ENCODE measurements at places on chromosomes 16 and 17.

DNA sequence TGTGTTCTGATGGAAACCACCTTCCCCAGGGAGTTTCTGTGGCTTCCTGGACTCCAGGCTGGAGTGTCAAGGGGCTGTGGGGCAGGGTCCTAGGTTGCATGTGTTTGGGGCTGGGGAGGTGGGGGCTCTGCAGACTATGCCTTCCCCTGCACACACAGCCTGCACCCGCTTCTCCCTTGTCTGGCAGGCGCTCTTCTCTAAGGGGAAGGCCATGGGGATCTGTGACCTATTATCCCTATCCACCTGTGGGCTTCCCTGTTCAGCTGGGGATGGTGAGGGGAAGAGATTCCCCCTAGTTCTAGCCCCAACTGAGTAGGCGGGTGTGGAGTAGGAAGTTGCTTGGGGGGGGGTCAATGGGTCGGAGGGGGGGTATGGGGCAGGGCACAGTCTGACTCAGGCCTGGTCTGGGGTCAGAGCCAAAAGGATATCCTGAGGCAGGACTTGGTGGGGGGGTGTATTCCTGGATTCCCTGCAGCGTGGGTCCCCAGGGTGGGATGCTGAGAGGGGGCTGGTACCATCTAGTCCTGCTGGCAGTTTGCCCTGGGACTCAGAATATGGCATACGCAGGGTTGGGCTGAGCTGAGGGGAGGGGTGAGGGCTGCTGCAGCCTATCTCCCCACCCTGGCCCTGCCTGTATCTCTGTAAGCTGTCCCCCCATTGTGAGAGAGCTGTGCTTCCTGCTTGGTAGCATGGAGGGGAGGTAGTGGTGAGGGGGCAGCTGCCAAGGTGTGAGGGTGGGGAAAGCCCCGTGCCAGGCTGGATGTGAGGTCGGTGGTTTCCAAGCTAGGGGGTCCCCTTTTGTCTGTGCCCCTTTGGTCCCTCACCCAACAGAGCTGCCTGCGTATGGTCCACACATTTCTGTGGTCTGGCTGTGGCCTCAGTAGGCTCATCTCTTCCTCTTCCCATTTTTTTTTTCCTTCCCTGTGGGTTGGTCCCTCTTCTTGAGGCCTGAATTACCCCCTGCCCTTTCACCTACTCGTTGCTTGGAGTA, 14.7 kb downstream of the RARA start:
- DNase-seq = no peak

DNA sequence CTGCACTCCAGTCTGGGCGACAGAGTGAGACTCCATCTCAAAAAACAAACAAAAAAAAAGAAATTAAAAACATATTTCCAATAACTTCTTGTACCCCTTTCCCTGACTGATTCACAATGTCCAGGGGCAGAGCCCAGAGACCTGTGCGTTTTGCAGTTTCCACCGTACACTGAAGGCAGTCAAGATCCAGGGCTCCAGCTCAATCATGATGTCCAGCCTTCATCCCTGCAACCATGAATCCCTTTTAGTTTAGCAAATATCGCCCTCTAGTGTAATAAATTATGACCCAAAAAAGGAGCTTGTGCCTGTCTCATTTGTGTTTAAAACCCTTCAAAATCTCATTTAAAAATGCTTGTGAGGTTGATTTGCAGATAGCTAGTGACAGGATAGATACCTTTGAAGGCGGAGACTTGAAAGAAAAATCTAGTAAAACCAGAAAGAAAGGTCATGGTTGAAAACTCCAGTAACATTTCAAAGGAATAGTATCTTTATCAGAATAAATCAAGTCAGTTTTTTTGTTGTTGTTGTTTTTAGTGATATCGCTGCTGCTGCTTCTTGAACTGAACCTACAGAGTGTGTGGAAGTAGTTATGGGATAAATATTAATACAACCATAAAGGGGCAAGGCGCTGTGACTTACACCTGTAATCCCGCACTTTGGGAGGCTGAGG, 3.7 kb upstream of the ERN1 start:
- DNase-seq = no peak

DNA sequence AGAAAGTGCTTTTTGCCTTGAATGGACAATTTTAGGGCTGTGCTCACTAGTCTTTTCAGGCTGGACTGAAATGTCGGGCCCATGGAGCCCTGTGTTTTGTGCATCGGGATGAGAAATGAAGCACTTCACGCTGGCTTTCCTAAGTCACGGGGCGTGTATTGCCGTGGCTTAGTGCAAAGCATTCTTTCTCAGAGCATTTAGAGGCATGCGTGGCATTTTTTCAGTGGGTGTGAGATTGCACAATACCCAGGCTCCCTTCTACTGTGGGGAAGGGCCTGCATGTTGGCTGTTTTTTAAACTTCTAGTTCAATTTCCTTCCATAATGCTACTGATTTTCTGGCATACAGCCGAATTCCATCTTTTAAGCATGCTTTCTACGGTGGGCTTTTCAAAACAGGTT, 12.6 kb upstream of the POLR3E start:
- no peak for DNase-seq

GRCh38 chr16:8626946-8627345, 5.4 kb downstream of the METTL22 start:
- no peak for DNase-seq

DNA sequence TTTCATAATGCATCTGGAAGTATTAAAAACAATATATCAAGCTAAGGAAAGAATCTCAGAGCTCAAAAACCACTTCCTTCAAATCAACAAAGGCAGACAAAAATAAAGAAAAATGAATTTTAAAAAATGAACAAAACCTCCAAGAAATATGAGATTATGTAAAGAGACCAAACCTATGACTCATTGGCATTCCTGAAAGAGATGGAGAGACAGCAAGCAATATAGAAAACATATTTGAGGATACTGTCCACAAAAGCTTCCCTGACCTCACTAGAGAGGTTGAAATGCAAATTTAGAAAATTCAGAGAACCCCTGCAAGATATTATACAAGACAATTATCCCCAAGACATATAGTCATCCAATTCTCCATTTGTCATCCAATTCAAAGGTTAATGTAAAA, 311.3 kb upstream of the SOX9 start:
- no peak for DNase-seq

DNA sequence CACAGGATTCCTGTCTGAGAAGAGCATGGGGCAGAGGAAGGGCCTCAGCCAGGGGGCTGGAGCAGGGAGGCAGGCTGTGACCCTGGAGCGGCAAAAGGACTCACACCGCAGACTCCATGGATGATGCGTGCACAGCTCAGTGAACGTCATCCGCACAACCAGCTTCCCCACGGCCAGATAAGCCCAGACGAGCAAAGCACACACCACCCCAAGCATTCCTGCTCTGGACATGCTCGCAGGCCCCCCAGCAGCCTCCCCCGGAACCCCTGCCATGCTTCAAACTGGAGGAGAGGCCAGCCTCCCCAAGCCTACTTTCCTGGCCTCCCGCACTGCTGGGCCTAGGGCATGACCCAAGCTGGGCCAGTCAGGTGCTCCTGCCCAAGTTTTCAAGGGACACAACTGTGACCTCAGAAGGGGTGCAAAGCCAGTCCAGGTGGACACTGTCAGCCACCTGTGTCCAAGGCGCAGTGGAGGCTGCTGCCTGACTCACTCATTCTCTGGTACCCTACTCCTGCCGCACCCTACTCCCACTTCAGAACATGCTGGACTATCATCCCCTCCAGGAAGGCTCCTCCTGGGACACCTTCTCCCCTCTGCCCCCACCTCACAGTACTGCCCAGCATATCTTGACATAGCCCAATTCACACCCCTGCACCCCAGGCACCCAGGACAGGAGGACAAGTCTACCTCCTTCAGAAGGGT, 4.8 kb downstream of the BCAR1 start:
- DNase-seq = no peak

DNA sequence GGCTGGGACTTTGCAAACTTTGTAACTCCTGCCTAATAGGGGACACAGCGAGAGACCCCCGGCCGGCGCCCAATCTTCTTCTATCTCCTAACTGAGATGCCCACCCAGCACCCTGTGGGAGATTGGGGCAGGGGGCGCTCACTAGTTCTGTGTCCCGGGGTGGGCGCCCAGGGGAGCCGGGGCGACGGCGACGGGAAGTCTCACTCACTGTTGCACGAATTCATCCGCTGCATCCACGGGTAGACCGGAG, 3.9 kb upstream of the HOXB5 start:
- no peak for DNase-seq

DNA sequence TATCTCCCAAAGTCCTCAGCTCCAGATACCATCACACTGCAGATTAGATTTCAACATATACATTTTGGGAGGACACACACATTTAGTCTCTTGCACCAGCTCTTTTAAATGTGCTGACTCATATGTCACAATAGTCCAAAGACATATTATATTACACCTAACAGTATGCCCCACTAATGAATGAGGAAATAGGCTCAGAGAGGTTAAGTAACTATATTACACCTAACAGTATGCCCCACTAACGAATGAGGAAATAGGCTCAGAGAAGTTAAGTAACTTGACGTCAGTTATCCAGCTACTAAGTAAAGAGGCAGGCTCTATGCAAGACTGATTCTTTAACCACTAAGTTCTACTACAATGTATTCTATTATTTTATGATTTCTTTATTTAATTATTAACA, 9.7 kb downstream of the IRX6 start:
- DNase-seq = no peak

DNA sequence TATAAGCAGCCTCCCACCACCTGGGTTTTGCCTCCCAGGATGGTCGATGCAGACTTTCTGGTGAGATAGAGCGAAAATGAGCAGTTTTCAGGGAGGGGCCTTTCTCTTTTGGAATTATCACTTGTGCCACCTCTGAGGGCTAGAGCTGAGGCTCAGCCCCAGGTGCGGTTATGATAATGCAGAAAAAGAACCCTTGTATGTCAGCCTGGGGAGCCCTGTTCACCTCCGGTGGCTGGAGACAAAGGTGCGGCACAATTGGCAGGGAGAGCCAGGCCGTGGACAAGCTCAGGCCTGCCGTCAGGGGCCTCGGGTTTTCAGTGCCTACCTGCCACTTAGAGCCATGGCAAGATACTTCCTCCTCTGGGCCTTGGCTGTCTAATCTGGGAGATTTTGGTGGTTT, 4.4 kb downstream of the SCPEP1 start:
- no peak for DNase-seq

DNA sequence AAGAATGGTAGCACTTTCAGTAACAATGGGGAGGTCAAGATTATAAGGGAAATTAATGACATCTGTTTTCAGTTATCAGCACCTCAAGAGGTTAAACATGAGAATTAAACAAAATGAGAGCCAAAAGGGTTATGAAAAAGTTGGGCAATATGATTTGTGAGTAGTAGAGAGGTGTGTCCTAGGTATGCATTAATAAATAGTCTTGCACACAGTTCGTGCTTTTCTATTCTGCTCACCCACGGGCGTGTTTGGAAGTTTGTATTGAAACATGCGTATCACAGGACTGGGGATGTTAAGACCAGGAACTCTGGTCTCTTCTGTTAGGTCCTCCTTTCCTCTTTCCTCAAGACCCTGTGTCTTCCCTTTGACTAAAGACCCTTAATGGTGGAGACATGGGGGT, 6.0 kb downstream of the BPTF start:
- no peak for DNase-seq

- DNase-seq = no peak
These were observed 2.4 kb downstream of the NXN start for GRCh38 chr17:977166-977565.

DNA sequence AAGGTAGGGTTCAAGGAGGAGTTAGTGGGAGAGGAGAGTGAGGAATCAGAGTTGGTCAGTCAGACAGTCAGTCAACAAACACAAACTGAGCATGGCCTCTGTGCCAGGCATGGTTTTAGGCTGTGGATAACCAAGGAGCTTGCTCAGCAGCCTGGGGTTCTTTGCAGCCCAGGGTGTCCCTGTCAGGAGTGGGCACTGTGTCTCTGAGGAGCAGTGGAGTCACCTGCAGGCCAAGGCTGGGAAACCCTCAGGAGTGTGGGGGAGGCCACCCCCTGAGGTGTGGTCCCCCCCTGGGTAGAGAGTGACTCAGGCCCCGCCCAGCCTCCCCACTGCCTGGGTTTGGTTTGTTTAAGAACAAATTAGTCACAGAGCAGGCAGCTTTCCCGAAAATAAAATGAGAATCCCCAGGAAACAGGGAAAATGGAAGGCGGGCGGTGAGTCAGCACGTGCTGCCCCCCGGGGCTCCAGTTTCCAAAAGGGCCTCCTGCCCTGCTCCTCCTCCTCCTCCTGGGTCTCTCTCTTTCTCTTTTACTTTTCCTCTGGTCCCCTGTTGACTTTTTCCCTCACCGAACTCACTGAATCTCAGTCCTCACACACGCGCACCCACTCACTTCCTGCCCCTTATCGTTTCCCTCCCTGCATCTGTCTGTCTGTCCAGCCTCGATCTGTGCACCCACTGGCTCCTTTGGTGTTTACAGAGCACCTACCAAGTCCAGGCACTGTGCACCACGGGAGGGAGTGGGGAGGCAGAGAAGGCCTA, 44.3 kb downstream of the SOCS3 start:
- DNase-seq = no peak

- DNase-seq = no peak
These were observed 30.2 kb downstream of the PLD6 start for GRCh38 chr17:17175917-17176316.

DNA sequence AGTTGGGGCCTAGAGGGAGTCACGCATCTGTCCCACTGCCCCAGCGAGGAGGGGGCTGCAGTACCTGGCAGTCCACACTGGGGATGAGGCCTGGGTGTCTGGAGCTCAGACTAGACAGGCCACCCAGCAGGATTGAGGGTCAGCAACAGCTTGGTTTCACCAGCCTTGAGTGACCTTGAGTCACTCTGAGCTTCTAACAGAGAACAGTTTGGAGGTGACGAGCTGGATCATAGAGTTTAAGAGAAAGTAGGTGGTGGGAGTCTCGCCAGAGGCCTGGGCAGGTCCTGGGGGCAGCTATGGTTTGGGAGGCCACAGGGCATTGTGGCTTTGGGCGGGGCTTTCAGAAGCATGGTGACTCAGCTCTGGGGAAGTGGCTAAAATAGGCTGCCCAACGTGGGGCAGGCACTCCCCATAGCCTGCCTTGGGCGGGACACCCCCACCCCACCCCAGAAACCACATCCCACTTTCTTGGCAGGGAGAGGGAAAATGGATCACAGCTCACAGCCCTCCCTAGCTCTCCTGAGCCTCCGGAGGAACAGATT, 20.5 kb downstream of the CDC42EP4 start:
- no peak for DNase-seq

DNA sequence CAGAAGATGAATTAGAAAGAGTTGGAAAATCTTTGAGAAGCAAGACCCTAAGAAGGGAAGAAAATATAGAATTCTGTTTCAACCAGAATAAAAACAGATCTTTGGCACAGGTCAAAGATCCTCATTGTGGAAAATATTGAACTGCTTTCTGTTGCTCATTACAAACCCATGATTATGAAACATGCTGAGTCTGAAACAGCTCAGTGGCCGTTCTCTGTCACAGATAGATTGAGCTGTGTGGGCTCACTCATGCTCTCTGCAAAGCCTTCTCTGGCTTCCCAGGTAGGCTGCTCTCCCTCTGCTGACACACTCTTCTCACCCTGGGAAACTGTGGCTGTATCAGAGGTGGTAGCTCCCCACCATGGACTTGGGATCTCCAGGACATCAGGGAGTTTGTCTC, 3.4 kb upstream of the KRT38 start:
- no peak for DNase-seq

All from AG04449 (cell line).